ENCODE measurements at places on chromosomes 3 and 15.

- no peak for DNase-seq
Observed at GRCh38 chr15:86317384-86317740, 237.7 kb downstream of the AGBL1 start.

GRCh38 chr15:29612096-29612495 lies 210.2 kb downstream of the TJP1 start:
- no peak for DNase-seq

- DNase-seq, result no peak
Observed at GRCh38 chr3:38454178-38454883, 641 bp downstream of the ACVR2B start.

- DNase-seq, result no peak
Observed at GRCh38 chr15:47975427-47975826, 145.4 kb upstream of the SLC24A5 start.

DNA sequence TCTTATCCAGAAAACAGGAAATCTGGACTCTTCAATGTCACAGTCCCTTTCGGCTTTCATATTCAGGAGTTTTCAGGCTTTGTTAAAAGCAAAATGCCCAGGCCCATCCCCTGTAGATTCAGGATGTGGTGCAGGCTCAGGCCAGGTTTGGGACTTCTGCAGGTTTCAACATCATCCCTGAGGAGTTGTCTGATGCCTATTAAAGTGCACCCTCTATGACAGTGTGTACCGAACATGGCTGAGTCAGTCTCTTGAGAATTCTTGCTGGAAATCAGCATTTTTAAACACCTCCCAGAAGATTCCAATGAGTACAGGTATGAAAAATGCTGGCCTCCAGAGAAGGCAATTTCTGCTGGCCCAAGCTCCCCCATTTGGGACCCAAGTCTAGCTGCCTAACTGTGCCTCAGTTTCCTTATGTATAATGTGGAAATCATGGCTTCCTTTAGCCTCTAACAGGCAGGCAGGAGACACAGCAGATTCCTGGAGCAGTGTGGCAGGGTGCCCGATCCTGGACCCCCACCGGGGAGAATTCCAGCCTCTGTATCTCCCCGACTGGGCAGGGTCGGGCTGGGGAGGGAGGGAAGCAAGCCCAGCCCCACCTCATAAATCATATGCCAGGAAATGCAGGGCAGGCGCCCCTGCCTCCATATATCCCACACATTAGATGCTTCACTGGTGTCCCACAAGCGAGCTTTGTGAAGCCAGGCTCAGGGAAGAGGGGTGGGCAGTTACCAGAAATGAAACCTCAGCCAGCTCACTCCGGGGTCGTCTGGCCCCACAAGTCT lies 44.4 kb upstream of the SLC6A11 start:
- DNase-seq, result no peak

All from stimulated activated CD4-positive, alpha-beta T cell treated with anti-CD3 and anti-CD28 coated beads, Interleukin-15, amount 100 ng/mL, for 48 hours (primary cell).